ENCODE measurements at places on chromosomes 7 and 10.

- no peak for DNase-seq
Measured at GRCh38 chr7:80918399-80918798, 452 bp downstream of the SEMA3C start.

DNA sequence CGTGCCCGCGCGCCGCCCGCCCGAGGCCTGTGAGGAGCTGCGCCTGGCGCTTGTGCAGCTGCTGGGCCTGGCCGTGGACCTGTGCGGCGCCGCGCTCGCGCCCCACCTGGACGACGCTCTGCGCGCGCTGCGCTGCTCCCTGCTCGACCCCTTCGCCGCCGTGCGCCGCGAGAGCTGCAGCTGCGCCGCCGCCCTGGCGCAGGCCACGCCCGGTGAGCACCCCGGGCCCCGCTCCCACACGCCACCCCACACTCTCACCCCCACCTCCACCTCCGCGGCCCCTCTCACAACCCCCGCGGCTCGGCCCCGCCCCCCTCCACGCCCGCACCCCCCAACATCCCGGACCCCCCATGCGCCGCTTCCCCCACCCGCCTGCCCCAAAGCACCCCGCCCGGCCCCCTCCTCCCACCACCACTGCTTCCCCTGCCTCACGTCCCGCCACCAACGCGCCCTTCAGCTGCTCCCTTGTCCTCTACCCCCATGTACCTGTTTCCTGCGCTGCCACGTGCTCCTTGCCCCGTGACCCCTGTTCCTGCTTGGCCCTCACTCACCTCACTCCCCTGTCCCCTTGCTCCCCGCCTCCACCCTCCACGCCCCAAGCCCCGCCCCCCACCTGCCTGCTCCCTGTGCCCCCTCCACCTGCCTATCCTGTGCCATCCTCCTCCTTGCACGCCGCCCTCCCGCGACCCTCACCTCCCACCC is at the start of gene PRKAR1B:
PRKAR1B (minus strand) TSS at position 178 of the 702 bp plus-strand sequence. CDS start 15,776 bp downstream, outside the sequence.
- DNase-seq = no peak

- peak; percentile 18 for DNase-seq
Measured at GRCh38 chr10:118720685-118721538, 33.9 kb downstream of the CACUL1 start.

- no peak for DNase-seq
Measured at GRCh38 chr10:118042827-118043242, 3.9 kb downstream of the RAB11FIP2 start.

DNA sequence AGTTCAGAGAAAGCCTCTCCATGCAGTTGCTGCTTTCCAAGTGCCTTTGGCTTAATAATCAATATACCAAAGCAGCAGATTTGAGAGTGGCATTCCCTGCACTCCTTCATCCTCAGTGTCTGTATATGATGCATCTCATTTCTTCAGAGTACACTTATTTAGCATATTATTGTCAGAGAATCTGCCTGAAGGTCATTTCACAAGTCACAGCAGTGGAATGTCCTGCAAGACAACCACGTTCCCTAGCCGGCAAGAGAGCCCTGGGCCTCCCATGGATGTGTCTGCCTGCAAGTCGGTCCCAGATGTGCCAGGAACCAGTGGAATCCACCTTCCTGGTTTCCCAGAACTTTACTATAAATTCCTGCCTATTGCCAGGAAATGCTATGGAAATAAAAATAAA is 289.4 kb upstream of the IGFBP3 start:
- DNase-seq = no peak

DNA sequence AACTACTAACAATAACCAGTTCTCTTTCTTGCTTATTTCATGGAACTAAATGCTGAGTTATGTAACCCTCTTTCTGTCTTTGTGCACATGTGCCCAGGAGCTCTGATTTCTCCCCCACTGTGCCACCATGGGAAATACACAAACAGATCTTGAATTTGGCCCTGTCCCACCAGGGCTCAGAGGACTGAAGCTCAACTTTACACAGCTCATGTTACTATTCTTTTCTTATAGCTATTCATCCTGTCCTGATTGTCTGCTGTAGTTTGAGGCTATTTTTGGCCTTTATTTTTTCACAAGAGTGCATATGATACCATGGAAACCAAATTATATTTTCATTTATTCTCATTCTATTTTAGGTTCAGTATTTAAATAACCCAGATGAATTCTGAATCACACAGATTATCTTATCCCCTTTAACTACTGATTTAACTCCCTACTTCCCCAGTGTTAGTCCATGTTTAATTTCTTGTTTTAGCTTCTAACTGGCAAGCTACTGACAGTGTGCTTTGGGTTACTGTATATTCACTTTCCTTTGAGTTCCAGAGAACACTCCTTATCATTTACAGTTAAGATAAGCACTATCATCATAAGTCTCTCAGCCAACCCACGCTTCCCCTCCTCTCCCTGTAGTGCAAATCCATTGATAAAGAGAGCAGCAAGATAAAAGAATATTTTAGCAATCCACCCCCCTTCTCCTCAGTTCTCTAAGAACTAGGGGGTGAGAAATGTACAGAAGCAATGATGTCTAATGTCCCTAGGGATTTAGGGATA is 71.8 kb upstream of the GSDME start:
- no peak for DNase-seq

GRCh38 chr10:102914781-102915180 is 3.3 kb upstream of the CNNM2 start:
- no peak for DNase-seq

DNA sequence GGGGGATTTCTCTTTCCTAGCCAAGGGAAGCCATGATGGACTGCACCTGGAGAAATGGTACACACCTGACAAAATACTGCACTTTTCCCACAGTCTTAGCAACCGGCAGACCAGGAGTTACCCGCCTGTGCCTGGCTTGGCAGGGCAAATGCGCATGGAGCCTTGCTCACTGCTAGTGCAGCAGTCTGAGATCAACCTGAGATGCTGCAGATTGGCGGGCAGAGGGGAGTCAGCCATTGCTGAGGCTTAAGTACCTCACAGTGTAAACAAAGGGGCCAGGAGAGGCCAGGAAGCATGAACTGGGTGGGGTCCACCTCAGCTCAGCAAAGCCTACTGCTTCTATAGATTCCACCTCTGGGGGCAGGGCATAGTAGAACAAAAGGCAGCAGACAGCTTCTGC is 49.4 kb downstream of the OR13A1 start:
- DNase-seq = no peak

- no peak for DNase-seq
Measured at GRCh38 chr10:1043532-1043995, 5.4 kb downstream of the IDI1 start.

DNA sequence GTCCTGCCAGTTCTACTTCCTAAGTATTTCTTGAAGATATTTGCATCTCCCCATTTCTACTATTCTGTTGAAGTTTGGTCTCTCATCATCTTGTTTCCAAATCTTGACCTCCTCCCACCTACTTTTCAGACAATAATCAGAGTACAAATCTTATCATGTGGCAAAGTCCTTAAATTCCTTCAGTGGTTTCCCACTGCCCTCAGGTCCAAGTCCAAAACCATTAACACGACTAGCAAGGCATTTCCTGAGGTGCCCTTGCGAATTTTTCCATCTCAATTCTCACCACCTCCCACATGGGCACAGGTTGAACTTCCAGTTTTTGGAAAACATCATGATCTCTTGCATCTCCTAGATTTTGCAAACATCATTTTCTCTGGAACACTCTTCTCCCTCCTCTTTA is 97.2 kb upstream of the CDK1 start:
- DNase-seq = no peak

- DNase-seq = no peak
Measured at GRCh38 chr7:378551-379455, 88.8 kb downstream of the FOXL3 start.

DNA sequence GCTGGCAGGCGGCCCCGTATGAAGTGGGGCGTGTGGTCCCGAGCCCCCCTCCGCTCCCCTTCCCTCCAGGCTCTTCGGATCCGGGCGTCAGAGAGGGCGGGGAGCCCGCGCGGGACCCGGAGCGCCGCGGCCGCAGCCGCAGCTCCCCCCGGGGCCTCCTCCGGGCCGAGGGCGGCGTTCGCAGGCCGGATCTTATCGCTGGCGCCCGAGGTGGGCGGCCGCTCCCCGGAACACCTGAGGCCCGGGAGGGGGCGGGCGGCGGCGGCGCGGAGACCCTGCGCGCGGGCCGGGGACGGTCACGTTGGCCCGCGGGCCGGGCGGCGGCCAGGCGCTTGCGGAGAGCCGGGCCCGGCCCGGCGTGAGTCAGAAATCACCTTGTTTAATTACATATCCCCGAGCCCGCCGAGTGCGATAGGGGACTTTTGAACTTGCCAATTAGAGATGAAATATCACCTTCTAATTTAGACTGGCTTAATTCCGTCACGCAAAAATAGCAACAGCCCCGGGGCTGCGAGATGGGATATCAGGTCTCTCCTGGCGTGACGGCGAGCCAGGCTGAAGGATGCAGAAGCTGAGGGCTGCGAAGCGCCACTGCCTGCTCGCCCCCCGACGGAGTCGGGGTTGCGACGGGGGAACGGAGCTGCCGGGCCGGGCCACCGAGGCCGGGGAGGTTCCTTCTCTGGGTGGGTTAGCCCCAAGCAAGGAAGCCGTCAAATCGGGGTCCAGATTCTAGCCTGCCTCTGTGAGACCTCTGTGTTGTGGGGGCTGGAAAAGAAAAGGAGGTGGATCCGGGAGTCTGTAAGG is 43.4 kb downstream of the LDB3 start:
- DNase-seq = peak; percentile 18

DNA sequence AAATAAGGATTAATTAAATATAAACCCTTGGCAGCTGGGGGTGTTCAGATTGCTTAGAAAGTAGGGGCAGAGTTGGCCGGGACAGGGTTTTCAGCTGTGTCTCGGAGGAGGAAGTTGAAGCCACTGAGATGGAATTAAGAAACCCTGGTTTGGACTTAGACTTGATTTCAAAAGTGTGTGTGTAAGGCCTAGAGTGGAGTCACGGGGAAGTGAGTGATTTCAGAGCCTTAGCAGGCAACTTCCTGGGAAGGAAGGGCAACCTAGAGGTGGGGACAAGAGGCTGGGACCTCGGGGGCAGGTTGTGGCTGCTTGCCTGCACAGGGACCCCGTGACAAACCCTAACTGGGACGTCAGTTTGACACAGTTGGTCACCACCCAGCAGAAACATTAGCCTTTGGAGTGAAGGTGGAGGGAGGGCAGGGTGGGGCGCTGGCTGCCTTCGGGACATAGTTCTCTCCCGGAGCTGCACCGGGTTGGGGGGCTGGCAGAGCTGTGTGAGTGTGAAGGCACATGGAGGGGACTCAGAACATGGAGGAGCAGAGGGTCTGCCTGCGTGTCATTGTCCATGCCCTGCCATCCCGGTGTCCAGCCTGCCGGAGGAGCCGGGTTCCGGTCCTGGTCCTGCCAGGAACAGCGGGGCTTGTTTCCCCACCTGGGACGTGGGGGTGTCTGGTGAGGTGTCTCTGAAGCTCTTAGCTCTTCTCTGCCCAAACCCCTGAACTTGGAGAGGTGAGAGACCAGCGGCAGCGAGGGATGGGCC is 1.8 kb downstream of the BRI3 start:
- no peak for DNase-seq

- no peak for DNase-seq
Measured at GRCh38 chr7:111199643-111200042, 108.7 kb downstream of the LRRN3 start.

GRCh38 chr10:64275774-64276173 is 754.6 kb downstream of the REEP3 start:
- no peak for DNase-seq

- no peak for DNase-seq
Measured at GRCh38 chr7:87330316-87330715, 15.1 kb upstream of the CROT start.
